ENCODE measurements at places on chromosomes 2 and 18.

DNA sequence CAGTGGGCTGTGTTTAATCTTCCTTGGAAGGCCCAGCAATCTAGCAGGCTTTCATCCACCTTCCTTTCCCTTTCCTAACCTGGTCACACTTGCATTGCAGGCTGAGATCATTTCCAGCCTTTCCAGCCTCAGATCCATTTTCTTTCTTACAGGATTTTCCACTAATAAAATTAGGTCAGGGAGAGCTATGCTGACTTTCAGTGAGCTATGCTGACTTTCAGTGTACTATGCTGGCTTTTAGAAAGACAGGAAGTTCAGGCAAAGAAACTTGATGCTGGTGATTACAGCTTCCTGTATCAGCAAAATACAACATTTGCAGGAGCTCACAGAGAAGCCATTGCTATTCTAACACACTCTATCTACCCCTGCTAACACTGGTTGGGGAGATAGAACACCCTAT is 735.0 kb downstream of the CCDC85A start:
- DNase-seq, result no peak

DNA sequence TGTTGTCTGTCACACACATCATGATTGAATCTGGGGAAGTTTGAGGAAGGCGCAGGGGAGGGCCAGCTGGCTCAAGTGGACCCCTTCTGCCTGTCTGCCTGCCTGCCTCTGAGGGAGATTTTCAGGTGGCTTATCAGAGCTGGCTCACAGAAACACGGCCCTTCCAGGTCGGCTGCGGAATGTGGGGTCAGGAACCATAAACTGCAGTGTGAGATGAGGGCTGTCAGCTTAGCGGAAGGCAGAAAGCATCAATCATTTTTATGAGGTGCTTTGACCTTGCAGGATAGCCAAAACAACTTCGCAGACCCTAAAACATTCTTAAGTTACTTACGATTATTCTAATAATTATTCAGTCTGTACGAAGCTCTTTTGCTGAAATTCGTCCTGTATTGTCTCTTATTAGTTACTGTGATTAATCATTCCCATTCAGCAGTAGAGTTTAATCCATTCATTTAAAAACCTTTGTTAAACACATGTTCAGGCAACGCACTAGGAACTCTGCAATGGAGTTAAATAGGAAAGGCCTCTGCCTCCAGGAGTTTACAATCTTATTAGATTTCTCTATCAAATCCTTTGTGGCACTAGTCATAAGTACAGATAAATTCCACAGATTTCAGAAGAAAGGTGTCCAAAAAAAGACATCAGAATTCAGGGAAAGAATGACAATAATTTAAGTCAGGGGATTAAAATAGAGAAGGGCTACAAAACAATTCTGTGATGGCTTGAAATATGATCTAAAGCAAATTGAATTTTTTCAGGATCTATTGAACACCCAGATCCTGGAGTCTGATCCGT is 371.6 kb downstream of the HRH4 start:
- no peak for DNase-seq

DNA sequence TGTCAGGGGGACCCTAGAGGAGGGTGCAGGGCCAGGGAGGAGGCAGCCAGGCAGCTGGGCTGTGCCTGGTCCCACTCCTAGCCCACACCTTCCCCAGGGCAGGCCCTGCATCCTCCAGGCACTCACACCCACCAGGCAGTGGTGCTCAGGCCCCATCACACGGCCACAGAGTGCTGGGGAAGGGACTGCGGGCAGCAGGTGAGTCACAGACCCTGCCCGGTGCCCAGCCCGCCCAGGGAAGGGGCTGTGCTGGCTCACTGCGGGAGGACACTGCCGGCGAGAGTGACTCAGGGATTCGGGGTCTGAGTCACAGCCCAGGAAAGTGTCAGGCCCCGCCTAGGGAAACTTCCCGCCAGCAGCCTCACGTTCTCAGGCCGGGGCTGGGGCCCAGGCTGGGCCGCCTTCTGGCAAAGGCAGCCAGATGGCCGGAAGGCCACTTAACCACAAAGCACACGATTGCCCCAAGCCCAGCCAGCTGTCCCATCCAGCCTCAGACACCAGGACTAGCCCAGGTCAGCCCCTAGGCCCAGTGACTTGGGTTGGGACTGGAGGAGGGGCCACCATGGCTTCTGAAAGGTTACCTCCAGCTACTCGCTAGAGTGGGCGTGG is 42.2 kb downstream of the BIN1 start:
- DNase-seq, result peak; percentile 92

DNA sequence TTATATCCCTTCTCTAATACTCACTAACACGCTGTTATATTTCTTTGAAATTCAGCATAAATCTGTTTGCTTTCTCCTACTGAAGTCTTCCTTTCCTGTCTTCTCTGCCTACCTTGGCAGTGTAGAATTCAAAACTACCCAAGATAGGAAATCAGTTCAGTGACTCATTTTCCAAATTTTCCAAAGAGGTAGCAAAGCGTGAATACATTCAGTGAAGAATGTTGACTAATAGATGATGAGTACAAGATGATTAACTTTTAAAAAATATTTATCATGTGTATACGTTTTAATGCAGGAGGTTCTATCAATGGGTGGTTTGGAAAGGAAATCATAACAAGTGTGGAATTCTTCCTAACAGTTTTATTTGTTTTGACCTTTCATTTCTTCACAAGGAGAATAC is 201.9 kb upstream of the SLC8A1 start:
- DNase-seq, result no peak

- no peak for DNase-seq
These were observed 219.7 kb upstream of the CHST9 start for GRCh38 chr18:27404855-27405254.

Data from skeletal muscle cell (primary cell).